ENCODE measurements at places on chromosomes 2 and 18.

DNA sequence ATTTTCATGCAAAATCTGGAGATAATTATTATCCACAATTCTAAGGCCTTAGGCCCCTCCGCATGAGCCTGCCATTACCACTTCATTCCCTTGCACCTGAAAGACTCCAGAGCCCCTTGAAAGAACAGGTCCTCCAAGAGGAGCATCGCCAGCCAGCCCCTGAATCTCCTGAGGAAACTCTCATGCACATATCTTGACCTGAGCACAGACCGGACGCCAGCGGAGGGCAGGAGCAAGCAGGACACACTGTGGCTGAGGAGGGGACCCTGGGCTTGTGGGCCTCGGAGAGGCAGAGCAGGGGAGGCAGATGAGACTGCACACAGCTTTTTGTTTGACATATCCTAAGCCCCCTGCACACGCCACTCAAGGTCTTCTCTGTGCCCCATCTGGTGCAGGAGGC, 13.6 kb upstream of the ADNP2 start:
- DNase-seq, result no peak

DNA sequence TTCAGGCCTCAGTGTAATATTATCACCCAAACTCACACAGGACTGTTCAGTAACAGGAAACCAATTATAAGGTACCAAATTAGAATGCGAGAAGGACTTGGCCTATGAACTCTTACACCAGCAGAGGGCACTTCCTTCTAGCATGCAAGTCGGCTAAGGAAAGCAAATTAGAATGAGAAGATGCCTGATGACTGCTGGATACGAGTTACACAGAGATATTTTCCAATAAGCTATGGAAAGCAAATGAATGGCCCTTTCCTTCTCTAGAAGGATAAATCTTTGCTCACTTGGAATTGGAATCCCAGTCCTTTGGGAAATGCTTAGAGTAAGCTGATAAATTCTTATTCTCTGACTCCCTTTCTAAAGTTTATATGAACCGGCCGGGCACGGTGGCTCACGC, 109.8 kb downstream of the AP1S3 start:
- no peak for DNase-seq

GRCh38 chr2:145091967-145092366, 572.0 kb upstream of the ZEB2 start:
- no peak for DNase-seq

DNA sequence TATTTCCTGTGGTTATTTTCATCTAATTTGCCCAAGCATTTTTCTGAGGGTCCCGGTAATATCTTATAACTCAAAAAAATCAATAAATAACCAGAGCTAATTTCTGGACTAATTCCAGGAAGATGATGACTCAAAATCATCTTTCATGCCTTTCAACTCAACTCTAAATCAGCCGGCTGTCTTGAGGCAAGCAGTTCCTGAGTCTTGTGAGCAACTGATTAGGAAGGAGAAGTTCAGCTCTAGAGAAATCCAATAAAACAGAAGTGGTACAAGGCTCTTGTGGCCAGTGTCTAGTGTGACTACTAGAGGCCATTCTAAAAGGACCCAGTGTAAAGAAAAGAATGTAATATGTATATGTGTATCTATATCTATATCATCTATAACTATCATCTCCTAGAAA, 890.4 kb downstream of the TRIB2 start:
- no peak for DNase-seq

- DNase-seq, result no peak
Measured at GRCh38 chr2:231170055-231170454, 28.4 kb upstream of the ARMC9 start.

GRCh38 chr2:15732341-15733077, 140.8 kb downstream of the DDX1 start:
- no peak for DNase-seq

GRCh38 chr18:36650906-36651305, 177.9 kb downstream of the TPGS2 start:
- no peak for DNase-seq

Data from stimulated activated CD4-positive, alpha-beta T cell treated with anti-CD3 and anti-CD28 coated beads, TNF-alpha, amount 100 ng/mL, for 1 hour (primary cell).